H9 (cell line): ENCODE measurements at places on chromosomes 16 and 17. TPM values are rescaled to one million over a fixed set of nuclear protein-coding genes. Genes with fewer than 3 reads are reported as not detected.
A peak's percentile ranks its signal among the peaks of the same experiment; 100 is the strongest.

Gene KRTAP4-9
- total RNA-seq = not detected in 2 replicates

- DNase-seq = no peak
Measured at GRCh38 chr17:72617557-72617956, 474.9 kb downstream of the SLC39A11 start.

DNA sequence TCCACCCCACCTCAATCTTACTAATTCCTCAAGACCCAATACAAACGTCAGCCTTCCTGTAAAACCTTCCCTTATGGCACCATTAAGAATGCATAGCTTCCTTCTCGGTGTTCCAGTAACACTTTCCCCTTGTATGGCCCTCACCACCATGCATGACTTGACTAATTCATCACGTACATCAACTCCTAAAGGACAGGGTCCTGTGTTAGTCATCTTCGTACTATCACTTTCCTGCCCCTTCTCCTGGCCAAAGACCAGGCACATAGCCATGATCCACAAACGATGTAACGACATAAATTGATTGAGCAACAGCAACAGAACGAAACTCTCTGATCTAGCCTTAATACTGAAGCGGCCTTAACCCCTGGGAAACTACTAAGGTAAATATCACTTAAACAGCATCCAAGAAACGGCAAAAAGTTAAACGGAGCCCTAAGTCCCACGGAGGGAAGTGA lies 612 bp downstream of the PSMD12 start:
- no peak for DNase-seq

GRCh38 chr16:566475-567372 lies at the start of gene NHLRC4:
NHLRC4 (plus strand) TSS chr16:567005; CDS start chr16:568048, 1,043 bp downstream.
- DNase-seq = peak; percentile 86

DNA sequence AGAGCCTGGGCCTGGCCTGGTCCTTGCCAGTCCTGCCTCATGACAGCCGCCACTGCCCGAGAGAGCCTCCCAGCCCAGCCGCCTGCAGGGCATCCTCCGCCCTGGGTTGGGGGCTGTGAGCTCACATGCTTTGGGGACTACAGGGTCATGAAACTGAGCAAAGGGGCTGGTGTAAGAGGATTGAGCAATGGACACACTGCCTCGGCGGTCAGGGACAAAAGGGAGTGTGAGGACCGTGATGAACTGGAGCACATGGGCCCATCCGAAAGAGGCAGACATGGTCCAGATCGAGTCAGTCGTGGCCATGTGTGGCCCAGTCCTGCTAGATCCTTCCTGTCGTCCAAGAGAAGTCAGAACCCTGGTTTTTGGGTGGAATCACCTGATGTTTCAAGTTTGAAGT lies 52.3 kb downstream of the GSG1L start:
- no peak for DNase-seq

Gene SPATA33
- total RNA-seq = 17.4 and 17.8 TPM in 2 replicates
